Omental fat pad (tissue), 4 donors: ENCODE measurements at places on chromosomes 3 and 15. TPM values are rescaled to one million over a fixed set of nuclear protein-coding genes. Genes with fewer than 3 reads are reported as not detected.

The OCA2 gene
- total RNA-seq = not detected

DNA sequence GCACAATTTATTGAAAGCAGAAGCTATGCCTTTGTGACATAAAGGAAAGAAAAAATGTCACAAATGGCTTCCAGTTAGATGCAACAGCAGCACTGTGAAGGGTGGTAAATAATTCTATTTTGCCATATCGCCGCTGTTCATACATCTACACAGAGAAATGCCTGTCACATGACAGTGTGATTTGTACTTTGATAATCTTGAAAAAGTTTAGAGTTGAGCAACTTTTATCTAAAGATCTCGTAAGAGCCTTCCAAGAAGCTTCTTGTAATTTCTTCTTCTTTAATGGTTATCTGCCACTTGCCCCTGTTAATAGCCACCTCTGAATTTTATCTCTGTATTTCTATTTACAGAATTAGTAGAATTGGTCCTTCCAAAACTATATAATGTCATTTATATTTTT, 192.3 kb downstream of the ATP8B4 start:
- no peak for DNase-seq

- DNase-seq = no peak
Measured at GRCh38 chr15:101457696-101458095, 31.8 kb downstream of the PCSK6 start.

The GPD1L gene
- 54.8 TPM for total RNA-seq

DNA sequence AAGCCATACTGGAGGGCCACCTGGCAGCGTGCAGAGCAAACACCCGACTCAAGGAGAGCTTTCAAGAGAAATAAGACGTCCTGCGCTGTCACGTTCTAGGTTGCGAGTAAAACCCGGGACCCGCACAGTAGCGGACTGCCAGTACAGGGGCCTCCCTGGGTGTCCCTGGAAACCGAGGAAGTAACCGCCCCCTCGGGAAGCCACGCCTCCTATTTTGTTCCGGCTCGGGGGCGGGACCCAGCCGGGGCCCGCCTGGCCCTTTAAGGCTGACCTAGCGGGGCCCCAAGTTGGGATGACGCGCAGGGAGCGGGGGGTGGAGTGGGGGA, 218 bp upstream of the MAPKAPK3 start:
- DNase-seq = peak; percentile 73
